ENCODE measurements at places on chromosomes 7 and 10.

DNA sequence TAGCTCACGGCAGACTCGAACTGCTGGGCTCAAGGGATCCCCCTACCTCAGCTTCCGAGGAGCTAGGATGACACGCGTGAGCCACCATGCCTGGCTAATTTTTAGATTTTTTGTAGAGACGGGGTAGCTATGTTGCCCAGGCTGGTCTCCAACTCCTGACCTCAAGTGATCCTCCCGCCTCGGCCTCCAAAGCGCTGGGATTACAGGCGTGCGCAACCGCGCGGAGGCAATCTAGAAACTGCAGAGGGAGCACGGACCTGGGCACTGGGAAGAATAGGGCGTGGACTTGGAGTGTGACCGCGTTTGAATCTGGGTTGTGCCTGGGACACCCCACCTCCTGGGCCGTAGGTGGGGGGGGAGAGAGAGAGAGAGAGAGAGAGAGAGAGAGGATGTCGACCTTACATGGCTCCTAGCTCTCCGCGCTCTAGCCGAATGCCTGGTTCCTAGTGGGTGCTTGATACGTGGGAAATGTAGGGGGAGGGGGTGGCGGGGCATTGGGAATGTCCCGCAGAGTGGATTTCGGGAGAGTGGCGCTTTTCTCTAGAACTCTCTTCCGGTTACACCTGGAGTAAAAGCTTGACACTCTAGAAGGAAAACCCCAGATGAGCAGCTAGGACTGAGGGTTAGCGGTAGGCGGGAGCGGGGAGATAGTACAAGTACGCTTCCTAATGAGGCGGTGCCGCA is 1.2 kb upstream of the MAP3K8 start:
- DNase-seq = peak; percentile 31

DNA sequence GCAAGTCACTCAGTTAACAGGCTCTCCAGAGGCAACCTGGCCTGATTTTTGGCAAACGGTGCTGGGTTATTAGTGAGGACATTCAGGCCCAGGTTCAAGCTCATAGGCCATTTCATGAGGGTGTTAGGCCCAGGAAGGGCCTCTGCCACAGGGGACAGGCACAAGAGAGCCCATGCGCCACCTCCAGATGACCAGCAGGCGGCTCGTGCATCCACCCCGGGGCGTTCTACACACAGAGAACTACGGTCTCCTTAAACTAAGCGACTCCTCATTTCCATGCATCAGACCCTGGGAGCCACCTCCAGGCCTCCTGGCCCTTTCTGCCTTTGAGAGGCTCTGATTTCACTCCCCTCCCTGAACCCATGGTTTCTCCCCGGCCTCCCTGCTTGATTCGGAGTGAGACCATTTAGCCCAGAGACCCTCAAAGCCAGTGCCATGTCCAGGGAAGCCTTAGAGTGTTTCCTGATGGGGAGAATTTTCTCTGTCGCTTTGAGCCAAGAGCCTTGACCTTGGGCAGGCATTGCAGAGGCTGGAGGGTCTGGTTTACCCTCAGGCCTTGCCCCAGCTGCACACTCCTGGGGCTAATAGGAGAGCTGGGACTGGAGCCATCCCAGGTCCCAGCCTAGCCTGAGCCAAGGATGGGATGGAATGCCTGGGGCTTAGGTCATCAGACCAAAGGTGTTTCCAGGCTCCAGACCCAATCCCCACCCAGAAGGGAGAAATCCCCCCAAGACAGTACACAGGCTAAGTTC is 188.0 kb downstream of the GRID1 start:
- no peak for DNase-seq

DNA sequence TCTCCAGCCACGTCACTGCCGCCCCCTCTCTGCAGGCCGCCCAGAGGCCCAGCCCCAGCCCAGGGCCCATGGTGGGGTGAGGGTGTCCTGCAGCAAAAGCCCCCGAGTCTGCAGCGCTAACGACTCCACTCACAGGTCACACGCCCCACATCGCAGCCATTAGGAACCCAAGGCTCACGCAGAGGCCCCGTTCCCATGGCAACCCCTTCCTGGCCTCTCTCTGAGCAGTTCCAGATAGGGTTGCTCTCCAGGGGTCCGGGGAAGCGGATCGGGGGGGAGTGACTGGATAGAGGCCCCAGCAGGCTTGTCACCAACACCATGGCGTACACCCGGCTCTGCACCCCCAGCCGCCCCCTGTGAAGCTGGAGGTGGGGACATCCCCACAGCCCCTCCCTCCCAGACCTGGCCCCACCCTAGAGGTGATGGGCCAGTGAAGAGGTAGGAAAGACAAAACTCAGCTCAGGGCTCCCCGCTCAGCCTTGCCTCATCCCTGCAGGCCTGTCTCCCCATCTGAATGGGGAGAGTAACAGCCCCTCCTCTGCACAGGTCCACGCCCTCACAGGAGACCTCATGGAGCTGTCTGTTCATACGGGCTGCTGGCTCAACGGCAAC is 41.2 kb downstream of the TNRC18 start:
- DNase-seq = peak; percentile 65

DNA sequence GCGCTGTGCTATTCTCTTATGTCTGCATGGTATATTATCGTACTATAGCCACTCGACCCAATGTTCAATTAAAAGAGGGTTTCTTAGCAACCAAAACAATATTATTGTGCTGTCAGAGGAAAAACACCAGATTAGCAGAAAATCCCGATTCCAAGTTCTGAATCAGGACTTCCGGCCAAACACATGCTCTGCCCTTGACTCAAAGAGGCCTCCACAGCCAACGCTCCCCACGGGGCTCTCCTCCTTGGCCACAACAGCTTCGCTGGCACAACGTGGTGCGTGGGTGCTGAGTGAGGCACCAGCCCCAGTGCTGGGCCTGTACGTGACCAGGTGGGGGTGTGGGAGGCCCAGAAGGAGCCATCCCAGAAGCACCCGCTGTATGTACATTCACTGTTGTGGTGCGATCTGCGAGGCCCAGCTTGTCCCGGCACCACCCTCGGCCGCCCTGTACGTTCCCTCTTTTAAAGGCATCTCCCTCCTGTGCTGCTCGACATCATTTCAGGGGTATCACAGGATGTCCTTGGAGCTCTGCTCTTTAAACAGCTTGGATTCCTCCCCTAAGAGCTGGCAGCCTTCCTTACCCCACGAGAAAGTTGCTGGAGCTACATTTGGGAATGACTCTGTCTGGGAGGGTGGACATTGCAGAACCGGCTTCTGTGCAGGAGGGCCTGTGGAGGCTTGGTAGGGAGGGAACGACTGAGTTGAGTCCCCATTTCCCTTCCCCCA is 736.2 kb downstream of the PARD3 start:
- peak; percentile 71 for DNase-seq

DNA sequence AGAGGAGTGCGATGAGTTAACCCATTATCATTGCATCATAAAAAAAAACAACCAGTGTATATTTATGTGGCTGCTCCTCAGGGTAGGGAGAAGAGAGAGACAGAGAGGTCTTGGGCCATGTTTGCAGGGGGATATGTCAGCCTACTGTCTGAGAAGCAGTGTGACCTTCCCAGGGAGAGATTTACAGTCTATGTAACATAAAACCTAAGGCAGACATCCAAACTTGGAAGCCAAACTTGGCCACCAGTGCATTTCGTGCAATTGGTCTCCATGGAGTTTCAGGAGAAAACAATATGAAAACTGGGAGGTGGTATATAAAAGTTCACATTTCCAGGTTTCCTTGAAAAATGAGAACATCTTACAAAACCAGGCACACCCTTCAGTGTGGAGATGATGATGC is 85.9 kb upstream of the CXCL12 start:
- DNase-seq = no peak
